ENCODE measurements at places on chromosomes 12 and 14.

DNA sequence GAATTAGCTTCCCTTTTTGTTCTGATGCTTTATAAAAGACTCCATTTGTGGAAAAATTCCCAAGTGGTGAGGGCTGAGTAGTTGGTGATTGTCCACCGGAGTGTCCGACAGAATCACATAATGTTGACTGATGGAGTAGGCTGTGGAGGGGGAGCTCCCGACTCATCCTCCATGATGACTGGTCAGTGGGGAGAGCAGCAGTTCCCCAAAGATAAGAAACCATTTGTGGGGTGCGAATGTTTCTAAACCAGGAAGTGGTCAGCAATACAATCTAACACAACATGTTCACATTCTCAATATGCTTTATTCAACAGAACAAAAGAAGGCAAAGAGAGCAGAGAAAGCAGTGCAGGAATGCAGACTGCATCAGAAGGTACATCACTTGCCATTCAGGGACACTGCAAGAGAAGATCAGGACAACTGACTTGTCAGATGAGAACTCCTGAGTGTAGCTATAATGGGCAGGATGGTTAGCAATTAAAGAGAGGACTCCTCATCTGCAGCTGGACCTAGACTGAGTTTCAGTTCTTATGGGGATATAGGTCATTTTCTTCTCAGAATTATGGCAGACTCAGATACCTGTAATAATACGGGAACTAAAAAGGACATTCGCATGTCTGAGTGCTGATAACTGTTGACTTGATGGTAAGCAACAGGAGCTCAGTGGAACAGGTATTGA, 5.4 kb downstream of the KRT6B start:
- DNase-seq = no peak

DNA sequence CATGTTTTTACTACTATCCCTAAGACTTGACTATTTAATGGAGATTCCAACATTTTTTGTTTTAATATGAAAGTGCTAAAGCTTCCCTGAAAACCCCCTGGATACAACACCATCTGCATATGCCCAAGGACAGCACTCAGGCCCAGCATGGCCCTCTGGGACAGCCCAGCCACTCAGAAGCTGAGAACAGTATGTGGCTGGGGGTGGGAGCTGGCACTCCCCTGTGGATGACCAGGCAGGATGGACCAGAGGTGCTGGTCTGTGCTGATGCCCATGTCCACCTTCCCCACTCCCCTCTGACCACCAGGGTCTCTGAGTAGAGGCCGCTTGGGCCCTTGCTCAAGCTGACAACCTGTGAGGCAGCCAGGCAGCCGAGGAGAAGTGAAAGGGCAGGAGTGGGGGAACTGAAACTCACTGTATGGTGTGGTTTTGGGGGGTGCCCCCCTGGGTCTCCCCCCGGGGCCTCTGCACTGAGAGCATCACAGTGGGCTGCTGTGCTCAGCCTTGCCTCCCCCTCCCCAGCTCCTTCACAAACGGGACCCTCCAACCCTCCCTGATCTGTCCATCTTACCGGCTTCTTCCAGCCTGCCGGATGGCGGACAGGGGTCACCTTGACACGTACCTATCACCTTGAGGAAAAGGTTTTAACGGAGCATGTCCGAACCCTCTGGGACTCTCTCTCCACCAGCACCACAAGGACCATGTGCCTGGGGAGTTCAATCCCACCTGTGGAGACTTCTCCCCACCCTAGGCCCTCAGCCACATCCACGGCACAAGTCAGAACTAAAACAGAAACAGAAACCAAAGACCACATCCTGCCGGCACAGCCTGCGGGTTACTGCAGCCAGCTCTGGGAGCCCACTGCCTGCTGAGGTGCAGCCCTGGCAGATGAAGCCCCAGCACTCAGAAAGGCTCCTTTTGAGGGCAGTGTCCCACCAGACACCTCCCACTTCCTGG, at the start of gene TMEM229B:
TMEM229B (minus strand) TSS at position 785 of the 957 bp plus-strand sequence. CDS start 14,798 bp downstream, outside the sequence.
- DNase-seq = peak; percentile 52

GRCh38 chr14:48373981-48374380, 698.6 kb upstream of the MDGA2 start:
- no peak for DNase-seq

DNA sequence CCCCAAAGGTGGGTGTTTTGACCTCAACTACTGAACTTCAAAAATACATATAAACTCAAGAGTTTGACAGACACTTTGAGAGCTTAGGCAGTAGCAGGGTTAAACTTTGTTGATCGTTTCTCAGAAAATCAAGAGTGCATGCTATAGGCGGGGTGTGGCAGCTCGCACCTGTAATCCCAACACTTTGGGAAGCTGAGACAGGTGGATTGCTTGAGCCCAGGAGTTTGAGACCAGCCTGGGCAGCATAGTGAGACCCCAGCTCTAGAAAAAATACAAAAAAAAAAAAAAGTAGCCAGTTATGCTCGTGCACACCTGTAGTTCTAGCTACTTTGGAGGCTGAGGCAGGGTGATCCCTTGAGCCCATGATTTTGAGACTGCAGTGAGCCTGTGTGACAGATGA, 12.3 kb downstream of the NANOG start:
- no peak for DNase-seq

GRCh38 chr12:113770389-113770865, 195.7 kb downstream of the RBM19 start:
- no peak for DNase-seq

- DNase-seq = no peak
Measured at GRCh38 chr12:25787701-25788100, 170.8 kb upstream of the RASSF8 start.

DNA sequence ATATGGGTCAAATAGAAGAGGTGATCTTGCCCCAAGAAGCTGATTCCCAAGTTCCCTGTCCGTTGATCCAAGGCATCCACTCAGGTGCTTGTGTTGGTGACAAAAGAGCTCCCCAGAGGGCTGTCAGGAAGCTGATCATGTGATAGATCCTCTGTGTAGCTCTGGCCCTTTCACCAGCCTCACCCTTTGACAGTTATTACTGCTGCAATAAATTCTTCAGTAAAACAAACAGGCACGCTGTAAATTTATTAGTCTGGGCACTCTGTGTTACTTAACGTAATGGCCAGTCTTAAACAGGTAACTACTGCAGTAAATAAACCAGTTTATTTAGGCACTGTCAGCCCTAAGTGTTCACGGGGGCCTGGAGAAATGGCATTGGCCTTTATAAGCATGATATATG, 473.9 kb downstream of the BCL11B start:
- no peak for DNase-seq

DNA sequence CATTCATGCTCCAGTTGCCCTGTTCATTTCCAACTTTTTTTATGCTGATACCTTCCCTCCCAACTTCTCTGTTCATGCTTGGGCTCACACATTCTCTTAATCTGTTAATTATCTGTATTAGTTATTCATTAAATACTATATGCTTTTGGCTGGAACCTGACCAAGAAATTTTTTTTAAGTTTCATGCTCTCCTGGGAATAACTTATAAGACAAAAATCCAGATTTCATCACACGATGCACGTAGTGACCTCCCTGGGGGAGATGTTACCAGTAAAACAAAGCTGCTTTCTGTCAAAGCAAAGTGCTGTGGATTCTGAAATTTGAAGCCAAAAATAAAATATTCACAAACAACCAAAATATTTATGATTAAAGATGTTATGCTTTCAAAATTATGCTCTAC, 215.0 kb upstream of the USP15 start:
- DNase-seq = no peak
